ENCODE measurements at places on chromosomes 6 and 20. TPM values are rescaled to one million over a fixed set of nuclear protein-coding genes. Genes with fewer than 3 reads are reported as not detected.

DNA sequence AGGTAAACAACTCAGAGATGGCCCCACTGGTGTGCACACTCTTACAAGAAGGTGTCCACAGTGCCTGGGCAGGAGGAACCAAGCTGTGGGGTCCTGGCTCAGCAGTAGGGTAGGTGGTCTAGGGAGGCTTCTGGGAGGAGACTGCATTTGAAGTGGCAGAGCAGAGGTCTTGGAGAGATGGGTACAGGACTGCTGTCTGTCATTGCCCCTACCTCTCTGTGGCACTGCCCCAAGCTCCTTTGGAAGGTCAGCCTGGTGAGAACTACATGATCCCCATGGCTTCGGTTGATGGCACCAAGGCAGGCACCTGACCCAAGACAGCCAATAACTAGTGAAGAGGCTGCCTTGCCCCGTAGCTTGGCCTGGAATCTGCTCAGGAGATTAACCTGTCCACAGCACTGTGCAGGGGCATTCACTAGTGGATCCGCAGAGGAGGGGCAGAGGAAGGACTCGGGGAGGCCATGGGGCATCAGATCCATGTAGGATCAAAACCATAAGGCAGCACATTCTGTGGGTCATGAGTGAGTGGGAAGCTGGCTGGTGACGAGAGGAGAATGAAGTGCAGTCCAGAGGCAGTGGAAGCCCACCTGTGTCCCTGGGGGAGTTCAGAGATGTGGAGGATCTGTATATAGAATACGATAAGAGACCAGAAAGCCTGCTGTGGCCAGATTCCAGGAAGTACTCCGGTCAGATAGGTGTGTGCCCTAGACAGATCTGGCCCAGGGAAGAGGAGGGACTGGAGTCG lies 162.0 kb downstream of the GRM4 start:
- DNase-seq, result no peak
- H3K27ac ChIP-seq, result no peak overlapping the region
- H3K36me3 ChIP-seq, result peaks cover 1% of the 10 kb centered on the region
- H3K27me3 ChIP-seq, result peaks cover 42% of the 10 kb centered on the region
- peaks cover 33% of the 10 kb centered on the region for H3K4me1 ChIP-seq
- no peak overlapping the region for H3K4me3 ChIP-seq

DNA sequence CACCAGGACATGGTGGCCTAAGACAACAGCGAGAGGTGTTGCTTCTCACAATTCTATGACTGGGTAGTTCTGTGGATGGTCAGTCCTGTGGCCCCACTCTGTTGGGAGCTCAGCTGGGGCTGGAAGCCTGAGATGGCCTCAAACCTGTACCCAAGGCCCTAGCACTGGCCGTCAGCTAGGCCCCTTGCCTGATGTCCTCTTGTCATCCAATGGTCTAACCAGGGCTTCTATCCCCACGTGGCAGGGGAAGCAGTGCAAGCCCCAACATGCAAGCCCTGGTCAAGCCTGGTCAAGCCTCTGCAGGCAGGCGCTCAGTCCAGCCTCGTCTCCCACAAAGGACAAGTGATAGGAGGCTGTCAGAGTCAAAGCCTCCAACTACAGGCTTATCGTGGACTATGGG lies 196.5 kb upstream of the CST7 start:
- no peak for DNase-seq
- no peak overlapping the region for H3K4me3 ChIP-seq
- peaks cover 23% of the 10 kb centered on the region for H3K4me1 ChIP-seq
- H3K27ac ChIP-seq, result no peak overlapping the region

- peaks cover 21% of the 10 kb centered on the region for H3K4me1 ChIP-seq
- no peaks in the 10 kb centered on the region for H3K27me3 ChIP-seq
Measured at GRCh38 chr6:118889163-118889562, 4.8 kb upstream of the ASF1A start.

NRM gene
- 37.9 TPM for total RNA-seq

DNA sequence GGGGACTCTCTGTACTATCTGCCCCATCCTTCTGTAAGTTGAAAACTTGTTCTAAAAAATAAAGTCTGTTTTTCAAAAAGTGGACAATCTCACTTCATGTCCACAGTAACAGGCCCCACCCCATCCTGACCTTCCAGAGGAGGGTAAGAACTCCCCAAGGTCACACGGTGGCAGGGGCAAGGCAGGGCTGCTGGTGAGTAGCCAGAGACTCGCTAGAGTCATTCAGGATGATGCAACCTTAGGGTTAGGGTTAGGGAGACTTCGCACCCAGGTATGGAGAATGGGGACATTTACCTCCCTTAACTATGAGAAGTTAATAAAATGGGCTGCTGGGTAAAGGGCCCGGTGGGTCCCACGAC lies 15.4 kb downstream of the PEDS1 start:
- H3K4me1 ChIP-seq, result peaks cover 5% of the 10 kb centered on the region
- H3K36me3 ChIP-seq, result peaks cover 22% of the 10 kb centered on the region
- no peak for DNase-seq
- no peak overlapping the region for H3K27ac ChIP-seq
- H3K4me3 ChIP-seq, result no peak overlapping the region

DNA sequence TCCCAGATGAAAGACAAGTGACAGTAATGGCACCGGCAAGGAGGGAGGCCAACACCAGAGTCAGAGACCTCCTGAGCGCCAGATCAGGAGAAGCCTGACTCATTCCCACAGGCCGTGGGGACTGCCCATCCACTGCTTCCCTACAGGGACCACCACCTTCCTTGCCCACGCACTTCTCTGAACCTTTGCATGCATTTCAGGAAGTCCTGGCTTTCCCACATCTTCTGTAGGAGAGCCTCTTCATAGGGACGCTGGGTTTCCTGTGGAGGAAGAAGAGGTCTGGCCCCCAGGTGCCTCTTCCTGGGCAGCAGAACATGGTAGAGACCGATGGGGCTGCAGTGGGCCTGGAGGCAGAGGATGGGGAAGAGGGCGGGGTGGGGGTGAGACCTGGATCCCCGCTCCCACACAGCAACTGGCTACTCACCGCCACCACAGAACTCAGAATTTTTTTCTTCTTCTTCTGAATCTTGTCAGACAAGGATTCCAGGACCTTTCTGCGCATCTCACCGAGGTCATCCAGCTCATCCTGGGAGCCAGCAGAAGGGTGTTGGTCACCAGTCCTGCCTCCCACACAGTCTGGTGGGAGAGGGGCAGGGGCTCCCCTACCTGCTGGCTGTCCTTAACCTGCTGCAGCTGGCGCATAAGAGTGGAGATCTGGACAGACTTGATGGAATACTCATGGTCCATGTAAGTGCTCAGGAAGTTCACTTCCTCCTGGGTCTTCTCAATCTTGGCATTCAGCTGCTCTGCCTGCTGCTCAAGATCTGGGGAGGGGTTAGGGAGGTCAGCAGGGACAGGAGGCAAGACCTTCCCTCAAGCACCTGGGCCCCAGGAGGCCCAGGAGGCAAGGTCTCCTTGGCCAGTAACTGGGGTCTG lies 13.7 kb downstream of the C20orf96 start:
- H3K27me3 ChIP-seq, result no peaks in the 10 kb centered on the region
- peaks cover 39% of the 10 kb centered on the region for H3K36me3 ChIP-seq
- no peak overlapping the region for H3K4me3 ChIP-seq
- no peaks in the 10 kb centered on the region for H3K4me1 ChIP-seq
- H3K27ac ChIP-seq, result no peak overlapping the region

DNA sequence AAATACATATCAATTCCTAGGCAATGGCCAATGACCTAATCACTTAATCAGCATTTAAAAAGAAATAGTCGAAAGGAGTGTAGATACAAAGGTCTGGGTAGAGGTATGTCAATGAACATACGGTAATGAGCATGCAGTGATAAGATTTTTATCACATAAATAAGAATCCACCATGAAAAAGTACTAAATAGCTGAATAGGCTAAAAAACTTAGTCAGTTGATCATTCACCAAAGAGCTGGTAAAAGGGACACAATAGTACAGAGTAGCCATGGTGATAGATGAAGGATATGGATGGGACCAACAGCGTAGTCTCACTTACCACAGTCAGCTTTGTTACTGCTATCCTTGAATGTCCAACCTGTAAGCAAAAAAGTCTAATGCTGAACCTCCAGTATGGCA lies 1018.6 kb upstream of the EYS start:
- no peaks in the 10 kb centered on the region for H3K4me1 ChIP-seq
- H3K27me3 ChIP-seq, result no peaks in the 10 kb centered on the region
- no peaks in the 10 kb centered on the region for H3K36me3 ChIP-seq
- no peak overlapping the region for H3K27ac ChIP-seq

RALGAPA2 gene
- total RNA-seq, result 109 TPM
